Fibroblast of villous mesenchyme (primary cell): ENCODE measurements at places on chromosomes 7 and 10.
A peak's percentile ranks its signal among the peaks of the same experiment; 100 is the strongest.

DNA sequence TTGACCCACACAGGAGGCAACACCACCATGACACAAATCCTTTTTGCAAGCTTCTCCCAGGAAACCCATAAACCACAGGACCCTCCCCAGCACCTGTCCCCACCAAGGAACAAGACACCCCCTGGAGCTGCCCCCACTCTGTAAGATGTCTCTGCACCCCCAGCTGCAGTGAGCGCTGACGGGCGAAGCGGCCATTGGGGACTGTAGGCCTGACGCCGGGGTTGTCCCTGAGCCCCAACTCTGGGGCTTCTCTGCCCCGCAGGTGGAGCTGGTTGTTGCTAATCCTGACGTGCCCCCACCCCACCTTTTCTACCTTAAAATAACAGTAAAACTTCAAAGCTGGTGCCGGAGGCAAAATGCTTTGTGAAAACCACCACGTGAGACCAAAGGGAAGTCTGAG, 94.7 kb upstream of the PPP2R2D start:
- DNase-seq: no peak

- DNase-seq: no peak
These were observed 67.8 kb downstream of the ZNF248 start for GRCh38 chr10:37789590-37789989.

DNA sequence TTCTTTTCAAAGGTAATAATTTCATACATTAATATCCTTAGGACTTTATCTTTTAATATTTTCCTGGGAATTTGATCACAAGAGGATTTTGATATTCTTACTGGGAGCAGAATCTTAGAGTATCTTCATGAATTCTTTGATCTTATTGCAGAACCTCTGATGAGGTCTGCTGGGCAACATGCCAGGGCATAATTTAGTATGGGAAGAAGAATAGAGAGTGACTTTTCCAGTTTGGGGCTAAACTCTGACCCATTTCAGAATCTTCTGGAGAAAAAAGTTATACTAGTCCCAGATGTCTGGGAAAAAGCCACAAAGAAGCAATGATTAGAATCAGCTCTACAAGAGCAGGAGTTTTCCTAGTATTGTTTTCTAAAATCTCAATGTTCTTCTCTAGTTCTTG, 28.0 kb upstream of the RSU1 start:
- DNase-seq: no peak

- DNase-seq: no peak
These were observed 56.3 kb downstream of the PDZD8 start for GRCh38 chr10:117318909-117319308.

- DNase-seq: peak; percentile 48
These were observed 84.1 kb downstream of the GNAI1 start for GRCh38 chr7:80218723-80219122.

DNA sequence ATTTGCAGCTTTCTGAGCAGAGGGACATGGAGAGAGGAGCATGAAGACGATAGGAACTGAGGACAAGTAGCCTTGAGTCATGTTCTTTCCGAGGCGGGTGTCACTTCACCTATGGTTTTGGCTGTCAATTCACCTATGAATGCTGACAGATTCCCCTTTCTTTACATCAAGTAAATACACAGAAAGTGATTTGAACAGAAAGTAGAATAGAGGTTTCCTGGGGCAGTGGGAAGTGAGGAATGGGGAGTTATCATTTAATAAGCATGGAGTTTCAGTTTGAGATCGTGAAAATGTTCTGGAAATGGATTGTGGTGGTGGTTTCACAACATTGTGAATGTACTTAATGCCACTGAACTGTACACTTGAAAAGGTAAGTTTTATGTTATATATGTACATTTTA, 138.4 kb upstream of the MDFIC start:
- no peak for DNase-seq

DNA sequence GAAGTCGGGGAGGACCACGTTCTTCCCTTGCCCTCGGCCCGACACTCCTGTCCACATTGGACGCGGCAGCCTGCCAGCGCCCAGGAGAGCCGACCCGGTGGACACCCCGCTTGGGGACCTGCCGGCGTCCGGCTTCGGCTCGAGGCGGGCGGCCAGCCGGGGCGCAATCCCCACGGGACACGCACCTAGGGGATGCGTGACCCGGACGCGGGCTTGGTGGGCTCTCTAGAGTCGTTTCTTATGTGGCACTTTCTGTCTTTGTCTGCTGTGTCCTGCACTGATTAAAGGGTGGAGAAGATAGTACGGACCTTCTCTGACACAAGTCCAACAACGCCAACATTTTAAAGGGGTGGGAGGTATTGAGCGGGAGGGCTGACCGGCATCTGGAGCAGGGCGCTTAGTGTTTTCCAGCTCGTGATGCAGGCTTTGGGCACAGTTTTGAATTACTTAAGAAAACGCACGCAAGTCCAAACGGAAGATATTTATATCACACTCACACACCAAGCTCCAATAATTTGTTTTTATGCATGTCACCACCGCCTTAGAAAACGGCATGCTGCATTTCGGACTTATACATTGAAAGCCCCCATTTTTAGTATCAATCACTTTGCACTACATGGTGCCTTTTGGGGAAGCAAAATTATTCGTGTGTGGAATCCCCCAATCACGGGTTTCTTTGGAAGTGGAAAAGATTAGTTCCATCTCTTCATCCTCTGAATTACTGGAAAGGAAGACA, 3.9 kb upstream of the SPAG6 start:
- peak; percentile 17 for DNase-seq

- DNase-seq: no peak
These were observed 94.3 kb upstream of the DNAAF5 start for GRCh38 chr7:631964-632830.

GRCh38 chr10:49297818-49298670, 926 bp upstream of the C10orf71 start:
- no peak for DNase-seq

- peak; percentile 74 for DNase-seq
These were observed 103.0 kb upstream of the LSM8 start for GRCh38 chr7:118080947-118081346.

DNA sequence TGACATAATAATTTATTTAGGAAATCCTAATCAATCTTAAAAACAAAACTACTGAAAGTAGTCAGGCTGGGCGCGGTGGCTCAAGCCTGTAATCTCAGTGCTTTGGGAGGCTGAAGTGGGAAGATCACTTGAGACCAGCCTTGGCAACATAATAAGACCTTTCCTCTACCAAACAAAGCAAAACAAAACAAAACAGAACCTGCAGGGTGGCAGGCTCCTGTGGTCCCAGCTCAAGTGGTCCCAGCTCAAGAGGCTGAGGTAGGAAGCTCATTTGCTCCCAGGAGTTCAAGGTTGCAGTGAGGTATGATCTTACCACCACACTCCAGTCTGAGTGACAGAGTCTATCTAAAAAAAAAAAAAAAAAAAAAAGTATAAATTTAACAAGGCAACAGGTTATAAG, 748.0 kb downstream of the CNTNAP2 start:
- no peak for DNase-seq

GRCh38 chr7:25789701-25790640, 362.0 kb upstream of the NFE2L3 start:
- DNase-seq: no peak

DNA sequence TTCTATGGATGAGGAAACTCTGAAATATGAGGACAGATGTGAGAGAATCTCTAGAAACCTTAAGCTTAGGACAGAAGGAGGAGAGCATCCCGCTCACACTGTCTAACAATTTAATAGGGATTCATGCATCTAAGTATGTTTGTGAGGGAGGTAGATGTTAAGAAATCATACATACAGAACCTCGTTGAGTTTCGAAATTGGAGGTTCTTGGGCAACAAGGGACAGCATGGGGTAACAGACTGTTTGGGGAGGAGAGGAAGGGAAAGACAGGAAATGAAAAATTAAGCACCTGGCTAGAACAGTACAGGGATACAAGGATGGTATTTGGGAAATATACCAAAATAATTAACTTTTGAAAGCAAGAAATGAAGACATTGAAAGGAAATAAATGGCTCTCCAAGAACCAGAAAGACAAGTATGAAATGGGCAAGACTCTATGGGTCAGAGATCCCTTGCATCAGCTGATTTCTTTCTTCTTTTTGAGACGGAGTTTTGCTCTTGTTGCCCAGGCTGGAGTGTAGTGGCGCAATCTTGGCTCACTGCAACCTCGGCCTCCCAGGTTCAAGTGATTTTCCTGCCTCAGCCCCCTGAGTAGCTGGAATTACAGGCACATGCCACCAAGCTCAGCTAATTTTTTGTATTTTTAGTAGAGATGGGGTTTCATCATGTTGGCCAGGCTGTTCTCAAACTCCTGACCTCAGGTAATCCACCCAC, 207.9 kb downstream of the CTNNA3 start:
- no peak for DNase-seq

DNA sequence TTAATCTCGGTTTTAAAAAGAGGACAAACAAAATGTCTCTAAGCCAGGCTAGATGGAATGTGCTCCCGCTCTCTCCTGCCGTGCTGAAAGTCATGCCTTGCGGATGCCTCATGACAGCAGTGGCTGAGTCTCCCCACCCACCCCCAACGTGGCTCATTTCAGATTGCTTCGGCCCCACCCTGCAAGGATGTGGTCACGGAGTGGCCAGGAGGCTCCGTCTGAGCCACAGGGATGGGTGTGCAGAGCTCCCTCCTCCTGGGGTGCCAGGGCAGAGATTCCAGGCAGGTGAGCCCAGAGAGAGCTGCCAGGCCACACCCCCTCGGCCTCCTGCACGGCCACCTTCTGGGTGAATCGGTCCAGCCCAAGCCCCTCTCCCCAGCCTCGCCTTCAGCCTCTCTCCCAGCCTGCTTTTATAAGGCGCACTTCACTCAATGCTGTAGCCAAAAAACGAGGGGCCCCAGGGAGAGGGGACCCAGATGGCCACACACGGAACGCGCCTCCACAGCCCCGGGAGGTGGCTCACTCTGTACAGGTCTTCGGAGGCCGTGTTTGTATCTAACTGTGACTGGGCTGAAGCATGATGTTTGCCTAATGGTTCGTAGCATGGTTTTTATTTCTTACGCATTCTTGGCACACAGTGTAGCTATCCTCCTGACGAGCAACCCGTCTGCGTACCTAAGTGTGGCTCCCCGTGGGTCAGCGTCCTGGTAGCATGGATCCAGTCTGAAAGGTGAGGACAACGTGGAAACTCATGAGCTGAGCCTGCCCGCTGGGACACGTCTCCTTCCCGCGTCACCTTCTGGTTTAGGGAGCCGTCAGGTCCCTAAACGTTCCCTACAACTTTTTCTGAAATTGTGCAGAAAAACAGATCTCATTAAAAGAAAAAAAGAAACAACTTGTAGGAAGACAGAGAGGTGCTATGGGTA, 413.8 kb upstream of the FOXK1 start:
- no peak for DNase-seq

GRCh38 chr10:101579516-101579870, 8.6 kb downstream of the POLL start:
- DNase-seq: no peak

GRCh38 chr10:121558238-121558637, 40.0 kb downstream of the FGFR2 start:
- DNase-seq: no peak

- DNase-seq: no peak
These were observed 79.0 kb upstream of the HABP2 start for GRCh38 chr10:113473851-113474250.

- no peak for DNase-seq
These were observed 16.5 kb downstream of the MGMT start for GRCh38 chr10:129483430-129484010.

DNA sequence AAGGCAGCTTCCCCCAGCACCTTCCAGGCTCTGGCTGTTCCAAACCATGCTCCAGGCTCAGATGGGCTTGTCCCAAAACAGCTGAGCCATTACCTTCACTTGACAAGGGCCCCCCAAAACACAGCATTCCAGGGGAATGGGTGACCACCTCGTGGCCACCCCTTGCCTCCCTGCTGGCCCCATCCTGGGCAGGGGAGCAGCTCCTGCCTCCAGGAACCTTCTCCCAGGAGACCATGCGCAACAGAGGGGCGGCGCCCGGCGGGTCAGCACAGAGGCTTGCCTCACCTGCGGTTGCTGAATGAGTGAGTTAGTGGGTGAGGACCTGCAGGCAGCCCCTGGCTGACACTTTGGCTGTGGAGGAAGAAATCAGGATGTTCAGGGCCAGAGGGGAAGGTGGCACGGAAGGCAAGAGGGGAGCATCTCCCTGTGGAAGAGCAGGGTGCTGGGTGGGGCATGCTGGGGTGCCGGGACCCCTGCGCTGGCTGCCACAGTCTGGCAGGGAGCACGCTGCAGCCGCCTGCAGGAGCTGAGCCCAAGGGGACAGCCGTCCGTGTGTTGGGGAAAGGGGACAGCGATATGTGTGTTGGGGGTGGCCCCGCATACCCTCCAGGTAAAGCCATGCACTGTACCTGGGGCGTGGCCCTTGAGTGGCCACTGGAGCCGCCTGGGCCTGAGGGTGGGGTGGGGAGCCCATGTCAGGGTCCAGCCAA, 54.7 kb downstream of the PWWP2B start:
- no peak for DNase-seq

DNA sequence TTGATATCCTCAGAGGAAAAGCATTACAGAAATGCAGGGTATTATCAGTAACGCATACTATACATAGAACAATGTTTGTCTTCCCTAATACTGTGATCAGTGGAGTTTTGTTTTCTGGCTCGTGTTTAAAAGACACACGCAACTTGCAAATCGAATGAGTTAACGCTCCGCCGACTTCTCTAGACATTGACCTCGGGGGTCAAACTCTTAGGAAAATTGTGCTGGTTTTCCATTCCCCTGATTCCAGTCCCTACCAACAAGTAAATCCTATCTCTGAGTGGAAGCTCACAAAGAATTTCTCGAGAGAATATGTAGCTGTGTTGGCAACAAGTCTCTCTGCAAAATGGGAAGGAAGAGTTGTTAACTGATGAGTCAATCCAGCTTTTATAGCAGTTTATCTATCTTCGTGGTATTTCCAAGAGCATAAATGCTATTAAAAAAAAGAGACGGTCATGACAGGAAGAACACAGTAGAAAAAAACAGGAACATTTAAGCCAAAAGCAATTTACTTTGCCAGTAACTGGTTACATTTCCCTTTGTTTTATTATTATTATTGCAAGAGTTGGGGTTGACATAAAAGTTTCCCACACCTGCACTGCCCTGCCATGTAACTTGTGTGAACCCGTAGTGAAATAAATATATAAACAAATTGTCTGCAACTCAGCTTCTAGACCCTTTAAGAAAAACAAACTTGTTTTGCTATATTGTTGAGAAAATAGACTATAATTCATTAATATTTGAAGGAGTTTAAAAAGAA, 144.4 kb downstream of the ARID5B start:
- DNase-seq: peak; percentile 99

DNA sequence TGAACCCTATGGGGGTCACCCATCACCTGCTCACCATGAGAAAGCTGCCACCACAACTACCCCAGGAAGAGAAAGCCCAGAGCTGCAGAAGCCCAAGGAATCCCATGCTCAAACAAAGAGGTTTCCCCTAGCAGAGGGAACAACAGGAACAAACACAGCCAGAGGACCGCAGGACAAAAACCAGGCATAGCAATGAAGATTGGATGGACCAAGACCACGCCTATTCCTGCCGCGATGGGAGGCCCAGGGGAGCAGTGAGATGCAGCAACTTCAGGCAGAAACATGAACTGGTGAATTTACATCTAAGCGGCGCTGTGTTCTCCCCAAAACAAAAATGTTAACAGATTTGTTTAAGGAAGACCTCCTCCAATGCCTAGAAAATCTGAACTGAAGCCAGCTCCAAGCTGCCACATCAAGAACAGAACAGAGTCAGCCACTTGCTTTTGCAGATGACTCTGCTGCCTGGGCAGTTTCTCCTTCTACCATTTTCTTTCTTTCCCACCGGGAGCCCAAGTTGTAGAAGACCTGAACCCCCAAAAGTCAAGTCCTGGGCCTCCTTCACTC, 134.2 kb upstream of the NEBL start:
- no peak for DNase-seq
